M059J (cell line): ENCODE measurements at places on chromosomes 11 and 22.

- no peak for DNase-seq
These were observed 92.0 kb upstream of the KCNQ1OT1 start for GRCh38 chr11:2791521-2792380.

DNA sequence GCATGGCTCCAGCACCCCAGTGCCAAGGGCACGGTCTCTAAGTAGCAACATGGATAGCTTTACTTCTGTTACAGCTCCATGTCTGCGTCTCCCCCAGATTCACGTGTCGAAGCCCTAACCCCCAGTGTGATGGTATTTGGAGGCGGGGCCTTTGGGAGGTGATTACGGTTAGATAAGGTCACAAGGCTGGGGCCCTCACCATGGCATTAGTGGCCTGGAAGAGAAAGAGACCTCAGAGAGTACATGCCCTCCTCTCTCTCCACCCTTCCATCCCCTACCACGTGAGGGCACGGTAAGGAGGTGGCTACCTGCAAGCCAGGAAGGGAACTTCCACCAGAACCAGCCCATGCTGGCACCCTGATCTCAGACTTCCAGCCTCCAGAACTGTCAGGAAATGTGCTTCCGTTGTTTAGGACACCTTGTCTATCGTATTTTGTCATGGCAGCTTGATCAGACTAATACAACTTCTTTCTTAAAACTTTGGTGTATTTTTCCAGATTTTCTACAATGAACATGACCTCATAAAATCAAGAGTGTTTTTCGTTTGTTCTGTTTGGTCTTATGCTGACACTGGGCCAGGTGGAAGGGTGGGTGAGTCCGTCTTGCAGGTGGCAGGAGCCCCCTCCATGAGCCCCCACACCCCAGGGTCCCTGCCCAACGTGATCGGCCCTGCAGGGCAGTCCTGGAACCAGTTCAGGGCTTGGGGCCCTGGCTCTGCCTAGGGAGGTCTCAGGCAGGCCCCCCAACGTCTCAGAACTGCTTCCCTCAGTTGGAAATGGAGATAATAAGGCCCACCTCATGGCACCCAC lies 10.7 kb downstream of the RTN4R start:
- DNase-seq: no peak

- DNase-seq: no peak
These were observed 604.1 kb upstream of the ANO5 start for GRCh38 chr11:21588754-21589153.

DNA sequence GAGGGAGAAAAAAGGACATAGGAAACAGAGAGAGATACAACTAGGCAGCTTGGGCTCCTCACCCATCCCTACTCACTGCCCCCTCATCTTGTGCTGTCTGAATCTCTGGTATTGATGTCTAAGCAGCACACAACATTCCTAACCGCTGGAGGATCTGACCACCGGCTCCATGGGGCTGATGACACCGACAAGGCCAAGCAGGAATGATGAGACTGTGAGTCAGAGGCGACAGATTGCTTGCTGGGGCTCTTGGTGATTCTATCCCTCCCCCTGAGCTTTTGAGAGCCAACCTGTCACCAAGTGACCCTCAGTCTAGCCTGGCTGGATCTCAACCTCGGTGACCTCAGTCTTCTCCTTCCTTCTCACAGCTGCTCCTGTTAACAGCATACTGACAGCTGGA lies 13.8 kb downstream of the PAMR1 start:
- peak; percentile 92 for DNase-seq

DNA sequence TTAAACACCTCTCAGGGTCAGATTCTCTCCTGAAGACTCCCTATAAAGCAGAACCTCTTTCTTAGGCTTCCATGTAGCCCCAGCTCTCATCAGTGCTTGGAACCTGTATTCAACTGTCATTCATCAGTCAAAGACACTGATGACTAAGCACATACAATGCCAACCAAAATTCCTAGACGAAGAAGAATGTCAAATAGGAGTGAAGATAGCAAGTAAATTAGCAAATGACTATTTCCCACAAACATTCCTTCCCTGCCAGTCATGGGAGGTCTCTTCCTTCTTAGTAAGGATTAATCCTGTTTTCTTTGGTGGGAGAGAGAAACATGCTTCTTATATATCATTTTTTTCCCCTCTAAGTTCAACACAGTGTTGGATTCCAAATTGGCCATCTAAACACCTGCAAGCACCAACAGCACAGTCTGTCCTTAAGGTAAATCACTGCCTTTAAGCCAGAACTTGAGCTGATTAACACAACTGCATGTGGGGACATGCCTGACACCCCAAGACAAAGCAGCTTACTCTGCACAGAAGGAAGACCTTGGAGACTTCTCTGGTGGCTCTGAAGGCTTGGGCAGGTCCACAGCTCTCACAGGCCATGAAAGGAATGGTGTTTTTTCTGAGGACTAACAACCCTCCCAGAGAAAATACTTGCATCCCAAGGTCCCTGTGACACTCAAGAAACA lies 47.5 kb upstream of the ME3 start:
- DNase-seq: peak; percentile 99

GRCh38 chr22:28394513-28395110 lies 285.0 kb downstream of the TTC28 start:
- no peak for DNase-seq

GRCh38 chr11:1651411-1651980 lies 21.9 kb downstream of the KRTAP5-5 start:
- DNase-seq: no peak

DNA sequence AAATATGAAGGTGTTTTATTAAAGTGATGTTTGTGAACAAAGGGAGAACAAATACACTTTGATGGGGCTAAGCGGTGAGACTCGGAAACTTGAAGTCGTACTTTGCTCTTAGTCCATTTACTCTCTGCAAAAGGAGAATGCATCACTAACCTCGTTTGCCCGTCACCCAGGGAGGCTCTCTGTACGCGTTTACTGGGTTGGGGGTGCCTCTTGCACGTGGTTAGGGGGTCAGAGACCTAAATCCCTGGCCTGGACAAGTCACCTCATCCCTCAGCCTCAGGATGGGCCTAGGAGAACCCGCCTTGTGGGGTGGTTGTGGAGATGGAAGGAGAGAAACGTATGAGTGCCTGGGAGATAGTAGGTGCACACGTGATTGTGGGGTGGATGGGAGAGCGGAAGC lies 803 bp upstream of the IFT27 start:
- DNase-seq: no peak

DNA sequence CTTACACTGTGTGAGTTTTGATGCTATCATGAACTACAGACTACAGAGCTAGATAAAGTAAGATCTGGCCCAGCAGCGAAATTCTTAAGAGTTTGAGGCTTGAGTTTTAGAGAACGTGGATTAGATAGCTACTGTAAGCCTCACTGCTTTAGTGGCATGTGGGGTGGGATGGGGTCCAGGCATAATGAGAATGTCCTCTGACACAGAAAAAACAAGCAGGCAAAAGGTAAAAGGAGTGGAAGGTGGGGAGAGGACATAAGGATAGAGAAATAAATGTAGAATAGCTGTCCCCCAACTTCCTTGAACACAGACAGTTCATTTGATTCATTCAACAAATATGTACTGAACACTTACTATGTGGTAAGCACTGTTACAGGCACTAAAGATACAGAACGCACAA lies 324.5 kb upstream of the PITPNB start:
- DNase-seq: peak; percentile 60

- DNase-seq: no peak
These were observed 73.1 kb downstream of the ELP4 start for GRCh38 chr11:31582697-31583096.

GRCh38 chr11:62593434-62594044 lies 2.2 kb upstream of the TUT1 start:
- DNase-seq: peak; percentile 81

GRCh38 chr22:20810645-20811044 lies 36.7 kb downstream of the SERPIND1 start:
- no peak for DNase-seq

GRCh38 chr11:111299101-111300026 lies 1.0 kb downstream of the POU2AF3 start:
- DNase-seq: peak; percentile 36

DNA sequence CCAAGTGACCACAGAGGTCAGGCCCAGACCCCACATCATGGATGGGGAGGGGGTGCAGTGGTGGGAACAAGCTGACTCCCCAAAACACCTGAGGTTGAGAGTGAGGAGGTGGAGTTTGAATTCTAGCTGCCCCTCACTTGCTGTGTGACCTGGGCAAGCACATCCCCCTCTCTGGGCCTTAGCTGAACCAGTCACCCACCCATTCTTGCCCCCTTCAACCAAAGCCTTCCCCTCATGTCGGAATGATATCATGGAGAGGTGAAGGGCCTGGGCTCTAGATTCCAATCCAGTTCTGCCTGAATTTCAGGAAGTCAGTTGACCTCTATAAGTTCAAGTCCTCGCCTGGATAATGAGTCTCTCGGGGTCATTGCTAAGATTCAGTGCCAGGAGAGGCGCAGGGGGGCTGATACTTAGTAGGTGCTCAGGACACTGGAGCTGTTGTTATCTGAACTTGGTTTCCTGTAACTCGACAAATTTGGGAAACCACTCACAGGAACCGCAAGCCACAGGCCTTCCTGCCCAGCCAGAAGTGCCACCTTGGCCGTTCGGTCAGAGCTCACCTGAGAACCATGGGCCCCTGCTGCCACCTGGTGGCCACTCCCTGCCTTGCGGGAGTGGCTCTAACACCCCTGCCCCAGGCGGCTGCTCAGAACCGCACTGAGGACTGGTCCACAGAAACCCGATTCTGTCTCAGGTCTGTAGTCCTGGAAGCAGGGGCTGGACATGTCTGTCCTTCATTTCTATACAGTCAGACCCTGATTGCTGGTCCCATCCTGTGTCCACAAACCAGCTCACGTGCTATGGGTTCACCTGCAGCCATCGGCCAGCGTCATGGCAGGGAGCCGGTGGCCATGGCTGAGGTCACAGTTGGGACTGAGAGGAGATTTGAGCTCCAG lies 6.9 kb downstream of the CDC42EP1 start:
- peak; percentile 74 for DNase-seq

- DNase-seq: no peak
These were observed 104.4 kb downstream of the MICAL2 start for GRCh38 chr11:12214751-12215150.

DNA sequence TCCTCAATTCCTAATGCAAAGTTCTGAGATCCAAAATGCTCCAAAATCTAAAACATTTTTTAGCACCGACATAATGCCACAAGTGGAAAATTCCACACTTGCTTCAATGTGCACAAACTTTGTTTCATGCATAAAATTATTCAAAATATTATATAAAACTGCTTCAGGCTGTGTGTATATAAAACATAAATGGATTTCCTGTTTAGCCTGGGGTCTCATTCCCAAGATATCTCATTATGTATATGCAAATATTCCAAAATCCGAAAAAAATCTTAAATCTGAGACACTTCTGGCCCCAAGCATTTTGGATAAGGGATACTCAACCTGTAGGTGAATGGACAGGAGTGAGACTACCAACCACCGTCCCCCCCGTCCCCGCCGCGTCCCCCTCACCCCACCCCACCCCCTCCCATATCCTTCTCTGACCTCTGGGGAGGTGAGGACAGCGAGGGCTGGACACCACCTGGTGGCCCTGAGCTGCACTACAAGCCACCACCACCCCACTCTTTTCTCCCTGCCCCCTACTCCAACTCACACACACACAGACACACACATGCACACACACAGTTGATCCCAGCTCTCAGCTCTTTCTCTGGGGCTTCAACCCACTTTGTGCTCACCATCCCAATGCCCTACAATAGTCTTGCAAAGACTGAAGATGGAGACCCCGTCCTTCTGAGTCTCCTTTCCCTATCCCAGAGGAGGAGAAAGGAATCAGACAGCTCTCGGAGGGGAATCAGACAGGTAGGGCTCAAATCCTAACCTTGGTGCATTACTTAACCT lies 101.0 kb downstream of the PDE2A start:
- peak; percentile 15 for DNase-seq

DNA sequence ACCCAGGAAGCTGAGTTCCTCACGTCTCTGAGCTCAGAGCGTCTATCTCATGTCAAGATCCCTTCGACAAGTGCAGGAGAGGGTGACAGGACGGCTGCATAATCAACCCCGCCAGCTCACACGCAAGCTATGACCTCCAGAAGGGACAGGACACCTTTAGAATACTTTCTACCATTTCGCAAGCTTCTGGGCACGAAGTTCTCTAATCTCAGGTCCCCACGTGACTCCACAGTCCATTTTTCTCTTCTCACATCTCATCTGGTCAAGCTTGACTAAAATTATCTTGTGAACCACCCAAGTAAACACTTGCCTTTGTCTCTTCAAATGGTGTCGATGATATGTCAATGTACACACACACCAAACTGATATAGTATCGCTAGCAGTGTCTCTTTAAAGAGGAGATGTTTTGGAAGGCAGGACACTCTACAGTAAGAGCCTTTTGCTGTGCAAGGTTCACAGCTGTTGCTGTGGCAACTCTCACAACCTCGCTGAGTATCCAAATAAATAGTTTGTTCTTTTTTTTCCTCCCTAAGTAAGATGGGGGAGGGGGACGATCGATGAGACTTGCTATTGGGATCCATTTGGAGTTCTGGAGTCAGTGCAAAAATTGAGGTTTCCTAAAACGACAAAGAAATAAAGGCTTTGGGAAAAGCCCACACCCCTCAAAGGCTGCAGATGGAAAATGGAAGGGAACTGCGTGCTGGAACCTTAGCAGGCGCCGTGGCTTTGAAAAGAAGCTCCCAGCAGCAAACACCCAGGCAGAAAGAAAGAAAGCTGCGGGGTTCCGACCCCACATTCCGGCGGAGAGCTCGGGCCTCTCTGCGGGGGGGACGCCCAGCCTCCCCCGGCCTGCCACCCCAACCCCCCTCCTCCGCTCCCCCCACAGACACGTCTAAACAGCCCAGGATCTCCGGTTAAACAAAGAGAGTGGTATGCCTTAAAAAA lies 215.4 kb upstream of the UBASH3B start:
- peak; percentile 54 for DNase-seq

DNA sequence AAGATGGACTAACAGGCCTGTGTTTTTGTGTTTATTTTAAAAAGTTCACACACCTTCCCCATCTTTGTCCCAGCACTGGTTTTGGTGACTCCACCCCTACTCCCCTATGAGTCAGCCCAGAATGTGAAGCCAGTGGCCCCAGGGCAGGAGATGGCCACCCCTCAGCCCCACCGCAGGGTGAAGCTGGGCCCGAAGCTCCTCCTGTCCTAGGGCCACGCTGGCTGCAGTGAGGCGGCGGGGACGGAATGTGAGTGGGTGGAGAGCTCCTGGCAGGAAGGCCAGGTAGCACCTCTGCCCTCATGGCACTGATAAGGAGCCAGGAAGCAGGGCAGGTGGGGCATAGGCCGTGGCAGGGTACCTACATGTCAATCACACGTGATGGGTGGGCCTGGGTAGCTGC lies 39.9 kb downstream of the SGSM3 start:
- peak; percentile 80 for DNase-seq

DNA sequence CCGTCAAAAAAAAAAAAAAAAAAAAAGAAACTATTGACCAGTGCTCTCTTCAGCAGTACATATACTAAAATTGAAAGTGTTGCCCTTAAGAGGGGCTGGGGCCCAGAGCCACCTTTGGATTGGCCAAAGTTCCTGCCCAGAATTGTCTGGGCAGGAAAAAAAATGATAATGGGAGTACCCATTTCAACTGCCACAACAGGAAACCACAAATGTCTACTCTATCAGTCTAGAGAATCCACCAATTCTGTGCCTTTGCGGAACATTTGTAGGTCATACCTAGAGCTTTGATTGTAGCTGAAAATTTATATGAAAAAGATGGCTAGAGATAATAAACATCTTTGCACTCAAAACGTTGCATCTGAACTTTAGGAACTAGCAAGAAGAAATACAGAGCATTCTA lies 69.4 kb downstream of the FAM76B start:
- DNase-seq: no peak

- DNase-seq: no peak
These were observed 1321.8 kb downstream of the BRD1 start for GRCh38 chr22:48505891-48506290.
